Activated naive CD8-positive, alpha-beta T cell treated with anti-CD3 and anti-CD28 coated beads for 36 hours (primary cell): ENCODE measurements at places on chromosomes 16 and 17.

GRCh38 chr17:75008373-75008772 lies 4.1 kb upstream of the MRPL58 start:
- DNase-seq = no peak

- DNase-seq = no peak
Measured at GRCh38 chr17:79714176-79715097, 16.3 kb upstream of the ENPP7 start.

DNA sequence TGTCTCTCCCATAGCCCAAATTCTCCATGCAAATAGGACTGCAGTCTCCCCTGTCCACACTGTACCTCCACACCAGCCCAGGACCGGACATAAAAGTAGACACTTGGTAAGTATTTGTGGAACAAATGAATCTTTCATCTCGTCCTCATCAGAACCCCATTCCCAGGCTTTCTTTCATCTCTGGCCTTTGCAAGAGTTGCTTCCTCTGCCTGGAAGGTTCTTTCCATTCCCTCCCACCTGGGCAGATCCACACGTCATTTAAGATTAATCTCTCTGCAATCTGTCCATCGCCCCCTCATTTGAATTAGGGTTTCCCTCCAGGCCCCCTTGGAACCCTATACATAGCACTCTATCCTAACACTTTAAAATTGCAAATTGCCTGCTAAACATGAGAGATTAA lies 3.9 kb upstream of the NXPH3 start:
- no peak for DNase-seq

GRCh38 chr17:50467855-50468303 lies 801 bp downstream of the CHAD start:
- no peak for DNase-seq

DNA sequence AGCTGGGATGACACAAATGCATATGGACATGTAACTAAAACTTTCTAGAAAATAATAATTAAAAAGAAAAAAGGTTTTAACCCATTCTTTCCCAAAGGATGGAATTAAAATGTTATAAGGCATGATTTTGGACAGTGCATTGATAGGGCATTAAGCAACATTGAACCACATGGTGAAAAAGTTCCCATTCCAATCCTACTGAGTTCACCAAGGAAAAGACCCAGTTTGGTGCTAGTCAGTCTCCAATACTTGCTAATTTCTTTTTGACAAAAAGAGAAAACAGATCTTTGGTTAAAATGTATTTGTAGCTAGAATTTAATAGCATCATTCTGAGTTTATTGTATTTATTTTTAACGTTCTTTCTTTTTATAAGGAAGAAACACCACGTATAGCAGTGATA lies 28.1 kb downstream of the EMP2 start:
- no peak for DNase-seq

DNA sequence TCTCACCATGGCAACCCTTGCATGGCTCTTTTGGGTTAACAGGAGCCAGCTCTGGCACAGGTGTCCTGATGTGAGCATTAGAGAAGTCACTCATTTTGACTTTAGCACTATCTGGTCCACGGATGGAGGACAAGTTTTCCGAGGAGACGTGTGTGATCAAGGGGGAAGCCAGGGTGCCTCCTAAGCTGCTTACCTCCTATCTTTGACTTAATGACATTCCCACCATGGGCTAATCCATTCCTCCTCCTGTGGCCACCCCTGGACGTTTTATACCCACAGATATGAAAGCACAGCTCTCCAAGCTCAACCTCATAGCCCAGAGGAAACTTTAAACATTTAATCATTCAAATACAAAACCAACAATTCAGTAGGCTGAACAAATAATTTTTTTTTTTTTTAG lies 18.8 kb downstream of the MPP2 start:
- no peak for DNase-seq

DNA sequence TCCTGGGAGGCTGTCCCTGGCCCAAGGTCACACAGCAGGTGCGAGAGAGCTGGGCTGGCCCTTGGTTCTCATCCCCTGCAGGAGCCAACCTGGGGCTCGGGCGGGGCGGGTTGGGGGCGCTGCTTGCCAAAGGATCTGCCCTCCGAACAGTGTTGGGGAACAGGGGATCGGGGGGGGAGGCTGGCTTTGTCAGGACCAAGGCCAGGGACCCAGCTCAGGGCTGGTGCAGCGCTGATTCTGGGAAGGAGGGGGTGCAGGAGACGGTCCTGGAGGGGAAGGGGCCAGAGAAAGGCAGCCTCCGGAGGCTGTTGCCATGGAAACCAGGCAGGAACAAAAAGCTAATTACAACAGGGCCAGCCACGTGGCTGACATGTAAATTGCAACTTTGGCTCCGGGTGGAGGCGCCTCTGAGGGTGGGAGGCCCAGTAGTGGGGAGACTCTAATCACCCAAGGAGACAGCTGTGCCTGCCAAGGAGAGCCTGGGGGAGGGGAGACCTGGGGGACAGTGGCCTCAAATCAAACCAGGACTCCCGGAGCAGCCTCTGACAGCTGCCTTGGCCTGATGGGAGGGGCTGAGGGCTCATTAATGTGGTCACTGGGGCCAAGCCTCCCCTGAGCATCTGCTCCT lies 1.3 kb downstream of the TUBB3 start:
- DNase-seq = no peak

- DNase-seq = no peak
Measured at GRCh38 chr16:56989988-56990387, 631 bp downstream of the NLRC5 start.
